ENCODE measurements at places on chromosomes 12 and 14.

DNA sequence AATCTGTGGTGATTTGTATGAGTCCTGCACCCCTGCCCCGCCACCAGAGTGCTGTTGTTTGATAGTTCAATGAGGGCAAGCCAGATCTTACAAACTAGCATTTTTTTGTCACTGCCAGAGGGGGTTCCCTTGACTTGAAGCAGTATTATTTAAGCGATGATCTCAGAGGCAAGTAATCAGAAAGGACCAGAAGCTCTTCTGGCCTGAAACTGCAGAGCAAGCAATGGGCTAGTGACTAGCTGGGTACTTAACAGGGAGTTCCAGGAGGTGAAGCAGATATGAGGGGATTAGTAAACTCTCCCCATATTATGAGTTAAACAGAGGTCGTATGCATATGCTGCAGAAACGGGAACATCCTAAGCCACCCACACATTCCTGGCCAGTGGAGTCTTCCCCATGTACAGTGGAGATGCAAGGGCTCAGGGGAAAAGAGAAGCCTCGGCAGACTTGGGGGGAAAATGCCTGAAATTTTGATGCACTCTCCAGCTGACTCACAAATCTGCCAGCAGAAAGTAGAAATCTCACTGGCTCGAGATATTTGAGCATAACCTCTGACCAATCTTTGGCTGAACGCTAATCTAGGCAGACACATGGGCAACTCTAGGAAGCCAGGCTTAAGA is 8.3 kb upstream of the CRACR2A start:
- peak; percentile 62 for DNase-seq

DNA sequence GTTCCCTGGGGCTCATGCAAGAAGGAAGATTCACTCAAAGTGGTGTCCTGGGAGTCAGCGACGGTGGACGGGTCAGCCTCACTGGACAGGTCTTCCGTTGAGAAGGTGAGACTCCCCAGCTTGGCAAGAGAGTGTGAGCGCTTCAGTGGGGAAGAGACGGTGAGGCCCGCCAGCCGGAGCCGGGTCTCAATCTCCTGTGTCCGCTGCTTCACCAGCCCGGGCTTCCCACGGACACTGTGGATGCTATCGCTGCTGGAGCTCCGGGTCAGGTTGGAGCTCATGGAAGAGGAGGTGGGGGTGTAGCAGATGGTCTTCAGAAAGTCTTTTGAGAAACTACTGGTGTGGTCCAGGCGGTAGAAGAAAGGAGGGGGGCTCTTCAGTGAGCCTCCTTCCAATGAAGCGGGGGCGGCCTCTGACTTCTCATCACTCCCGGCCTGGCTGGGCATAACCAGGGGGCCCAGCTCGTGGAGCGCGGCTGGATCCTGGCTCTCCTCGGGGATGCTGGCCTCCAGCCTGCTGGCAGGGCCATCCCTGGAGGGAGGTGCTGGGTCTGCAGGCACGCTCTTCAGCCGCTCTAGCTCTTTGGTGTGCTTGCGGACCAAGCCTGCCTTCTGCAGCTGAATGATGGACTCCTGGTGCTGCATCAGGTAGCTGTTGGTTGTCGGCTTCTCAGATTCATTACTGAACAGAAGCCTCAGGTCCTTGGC is 56.9 kb upstream of the CORO1C start:
- DNase-seq = no peak

- DNase-seq = no peak
These were observed 228.2 kb downstream of the BCL11B start for GRCh38 chr14:99043756-99044155.

- no peak for DNase-seq
These were observed 48.6 kb upstream of the YARS2 start for GRCh38 chr12:32804301-32804700.

DNA sequence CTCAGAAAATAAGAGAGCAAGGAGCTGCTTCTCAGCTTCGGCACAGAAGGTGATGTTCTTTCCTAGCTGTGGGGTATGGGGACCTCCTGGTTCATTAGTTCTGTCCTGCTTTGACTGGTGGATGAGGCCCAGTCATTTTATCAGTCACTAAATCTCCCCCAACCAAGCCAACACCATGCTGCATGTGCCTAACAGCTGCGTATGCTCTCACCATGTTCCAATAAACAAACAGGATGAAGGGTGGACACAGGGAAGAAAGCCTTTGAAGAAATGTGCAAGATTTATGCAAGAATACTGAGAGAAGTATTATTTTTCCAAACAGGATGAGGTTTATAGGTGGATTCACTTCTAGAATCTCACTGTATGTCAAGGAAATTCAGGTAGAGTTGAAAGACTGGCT is 156.2 kb downstream of the TMEM132C start:
- no peak for DNase-seq

DNA sequence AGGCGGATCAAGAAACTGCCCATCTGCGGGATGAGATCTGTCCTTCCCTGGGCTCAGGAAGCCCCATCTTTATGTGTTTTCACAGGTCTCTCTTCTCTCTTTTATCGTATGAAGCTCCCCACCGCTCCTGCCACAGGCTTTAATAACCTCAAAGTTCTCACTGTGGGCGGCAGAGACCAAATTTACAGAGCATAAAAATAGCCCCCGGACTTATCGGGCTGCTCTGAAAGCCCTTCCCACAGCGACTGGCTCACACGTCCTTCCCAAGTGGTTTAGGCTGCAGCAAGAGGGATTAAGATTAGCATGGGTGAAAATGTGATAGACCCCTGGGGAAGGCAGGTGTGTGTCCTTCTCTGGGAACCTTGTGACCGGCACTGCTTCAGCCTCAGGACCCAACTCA is 47.8 kb downstream of the TESC start:
- no peak for DNase-seq

GRCh38 chr12:115297445-115297844 is 613.5 kb upstream of the TBX3 start:
- no peak for DNase-seq

- no peak for DNase-seq
These were observed 142.6 kb downstream of the MIPOL1 start for GRCh38 chr14:37340353-37340752.

DNA sequence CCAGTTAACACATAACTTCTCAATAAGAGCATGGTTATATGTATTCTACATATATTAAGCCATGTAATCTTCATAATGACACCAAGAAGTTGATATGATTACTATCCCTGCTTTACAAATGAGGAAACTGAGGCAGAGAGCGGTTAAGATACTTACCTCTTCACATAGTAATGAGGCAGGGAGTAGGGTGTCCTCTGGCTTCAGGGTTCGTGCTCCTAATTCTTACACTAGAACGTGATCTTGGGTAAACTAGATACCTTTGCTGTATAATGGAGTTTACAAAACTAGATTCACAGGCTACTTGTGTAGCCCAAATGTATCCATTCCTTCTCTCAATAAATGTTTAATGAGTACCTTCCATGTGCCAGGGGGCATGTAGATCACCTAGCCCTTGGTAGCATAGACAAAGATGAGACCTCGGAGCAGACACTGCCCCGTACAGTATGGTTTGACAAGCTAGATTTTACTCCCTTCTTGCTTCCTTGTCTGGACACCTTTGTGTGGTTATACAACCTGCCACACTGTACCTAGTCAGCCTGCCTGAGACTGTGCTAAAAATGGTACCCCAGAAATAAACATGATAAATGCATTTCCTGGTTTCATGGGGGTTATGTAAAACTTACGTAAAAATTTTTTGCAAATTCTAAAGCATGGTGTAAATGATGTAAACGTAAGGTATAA is 991.8 kb downstream of the VRK1 start:
- DNase-seq = no peak

GRCh38 chr12:116609319-116610114 is 50.3 kb downstream of the MAP1LC3B2 start:
- no peak for DNase-seq

- no peak for DNase-seq
These were observed 25.1 kb downstream of the NCOR2 start for GRCh38 chr12:124542021-124542949.

- no peak for DNase-seq
These were observed 60.2 kb downstream of the GXYLT1 start for GRCh38 chr12:42084522-42084921.

DNA sequence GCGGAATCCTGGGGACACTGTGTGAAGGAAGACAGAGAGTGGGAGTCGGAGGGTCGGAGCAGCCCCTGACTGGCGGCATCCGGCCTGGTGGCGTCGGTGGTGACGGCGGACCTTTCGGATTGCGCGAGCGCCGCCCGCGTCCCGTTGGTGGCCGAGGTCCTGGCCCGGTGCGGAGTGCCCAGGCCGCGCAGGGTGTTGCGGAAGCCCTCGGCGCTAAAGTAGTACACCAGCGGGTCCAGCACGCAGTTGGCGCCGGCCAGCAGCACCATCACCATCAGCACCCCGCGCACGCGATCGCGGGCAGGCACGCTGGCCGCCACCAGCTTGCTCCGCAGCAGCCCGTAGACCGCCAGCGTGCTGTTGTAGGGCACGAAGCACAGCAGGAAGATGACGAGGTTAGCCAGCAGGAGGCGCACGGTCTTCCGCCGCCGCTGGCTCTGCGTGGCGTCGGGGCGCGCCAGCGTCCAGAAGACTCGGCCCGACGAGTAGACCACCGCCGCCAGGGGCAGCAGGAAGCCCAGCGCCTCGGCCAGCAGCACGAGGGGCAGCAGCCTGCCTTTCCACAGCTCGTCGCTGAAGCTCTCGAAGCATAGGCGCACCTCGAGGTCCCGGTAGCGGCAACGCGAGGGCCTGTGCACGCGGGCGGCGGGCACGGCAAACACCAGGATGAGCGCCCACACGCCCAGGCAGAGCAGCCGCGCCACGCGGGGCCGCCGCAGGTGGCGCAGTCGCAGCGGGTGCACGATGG is 13.1 kb upstream of the CHD4 start:
- no peak for DNase-seq

GRCh38 chr12:119659289-119659897 is 8.5 kb upstream of the PRKAB1 start:
- no peak for DNase-seq

- DNase-seq = peak; percentile 29
These were observed at the start of gene HECTD4 for GRCh38 chr12:112381883-112382796. TSS of gene HECTD4 (minus strand) at chr12:112382431. CDS start at chr12:112382128, 303 bp downstream.

GRCh38 chr12:61011767-61012423 is 1248.3 kb upstream of the USP15 start:
- no peak for DNase-seq

DNA sequence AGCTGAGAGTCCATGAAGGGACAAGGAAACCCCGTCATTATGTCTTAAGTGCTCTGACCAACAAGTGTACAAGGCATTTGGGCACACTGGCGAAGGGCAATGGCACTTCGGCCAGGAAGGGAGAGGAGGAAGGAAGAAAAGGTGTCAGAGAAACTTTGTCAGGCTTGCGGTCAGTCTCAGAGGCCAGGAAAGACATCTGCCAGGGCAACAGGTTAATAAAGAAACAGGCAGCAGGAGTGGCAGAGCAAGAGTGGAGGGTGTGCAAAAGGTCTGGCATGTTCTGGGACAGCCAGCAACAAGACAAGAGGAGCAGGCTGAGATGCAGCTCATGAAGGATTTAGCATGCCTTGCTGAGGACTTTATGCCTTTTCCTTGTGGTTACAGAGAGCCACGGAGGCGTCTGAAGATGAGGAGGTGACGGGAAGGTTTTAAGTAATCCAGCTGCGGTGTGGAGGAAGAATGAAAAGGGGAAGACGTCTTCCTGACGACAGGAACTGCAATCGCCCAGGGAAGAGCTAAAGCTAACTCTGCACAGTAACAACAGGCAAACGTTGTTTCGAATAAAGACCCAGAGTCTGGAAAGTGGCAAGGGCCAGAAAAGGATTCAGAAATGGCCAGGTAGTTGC is 13.1 kb downstream of the APPL2 start:
- DNase-seq = no peak

DNA sequence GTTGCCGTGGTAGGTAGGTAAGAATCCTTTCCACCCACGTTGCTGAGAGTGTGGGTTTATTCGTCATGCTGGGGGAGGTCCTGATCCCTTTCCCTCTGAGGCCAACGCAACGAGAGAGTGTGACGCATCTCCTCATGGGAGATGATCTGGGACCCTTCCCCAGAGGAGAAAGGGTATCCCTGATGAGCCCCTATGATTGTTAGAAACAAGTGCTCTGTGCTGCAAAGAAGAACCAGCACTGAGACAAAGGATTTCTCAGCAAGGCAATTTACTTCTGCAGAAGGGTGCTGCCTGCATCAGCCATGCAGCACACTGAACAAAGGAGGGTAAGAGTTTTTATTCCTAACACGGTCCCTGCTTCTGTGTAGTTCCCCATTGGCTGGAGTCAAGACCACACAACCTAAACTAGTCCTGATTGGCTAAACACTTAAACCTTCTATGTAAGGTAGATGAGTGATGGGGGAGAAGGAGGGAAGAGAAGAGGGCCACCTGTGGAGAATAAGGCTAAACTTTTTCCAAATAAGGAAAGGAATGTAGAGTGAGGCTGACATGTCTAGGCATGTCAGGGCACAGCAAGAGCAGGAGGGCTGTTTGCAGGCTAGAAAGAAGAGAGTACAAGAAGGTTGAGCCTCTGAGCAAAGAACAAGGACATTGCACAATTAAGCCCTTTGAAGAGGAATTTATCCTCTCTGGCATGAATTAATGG is 21.3 kb downstream of the CLEC2A start:
- DNase-seq = peak; percentile 4

DNA sequence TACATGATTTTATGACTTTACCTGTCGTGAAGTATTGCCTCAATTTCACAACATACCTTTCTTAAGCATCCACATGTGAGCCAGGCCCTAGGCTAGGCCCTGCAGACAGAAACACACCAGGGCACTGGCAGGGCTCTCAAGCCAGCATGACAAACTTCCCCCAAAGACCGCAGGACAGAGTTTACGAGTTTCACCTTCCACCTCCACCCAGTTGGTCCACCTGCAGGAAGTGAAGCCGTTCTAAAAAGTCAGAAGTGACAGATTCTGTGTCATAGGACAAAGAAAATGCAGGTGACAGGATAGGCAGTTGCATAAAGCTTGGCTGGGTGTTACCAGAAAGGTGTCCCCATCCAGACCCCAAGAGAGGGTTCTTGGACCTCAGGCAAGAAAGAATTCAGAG is 382.3 kb downstream of the PCNX1 start:
- no peak for DNase-seq

GRCh38 chr14:29687071-29687765 is 240.4 kb downstream of the PRKD1 start:
- no peak for DNase-seq

GRCh38 chr14:28784096-28785048 is 17.8 kb downstream of the FOXG1 start:
- DNase-seq = no peak

GRCh38 chr14:56137849-56138248 is 19.6 kb downstream of the PELI2 start:
- DNase-seq = no peak

GRCh38 chr12:48388938-48389337 is 38.2 kb upstream of the ZNF641 start:
- no peak for DNase-seq

DNA sequence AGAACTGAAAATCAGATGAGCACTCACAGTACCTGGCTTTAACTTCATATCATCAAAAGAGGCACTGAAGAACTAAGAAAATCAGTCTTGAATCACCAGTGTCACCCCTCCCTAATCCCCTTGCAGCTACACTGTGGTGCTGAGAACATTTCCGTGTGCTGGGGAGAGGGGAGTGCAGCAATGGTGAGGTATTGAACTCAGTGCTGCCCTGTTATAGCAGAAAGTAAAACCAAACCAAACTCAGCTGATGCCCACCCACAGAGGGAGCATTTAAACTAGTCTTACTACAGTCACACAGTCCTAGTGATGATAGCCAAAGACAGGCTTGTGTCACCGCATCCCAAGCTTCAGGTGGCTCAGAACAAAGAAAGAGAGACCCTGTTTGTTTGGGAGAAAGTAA is 122.1 kb downstream of the CPNE8 start:
- DNase-seq = no peak

GRCh38 chr14:64196056-64196455 is 98.1 kb downstream of the ESR2 start:
- DNase-seq = no peak

All from skeletal muscle cell (primary cell).